ENCODE measurements at places on chromosomes 11 and 22.
A peak's percentile ranks its signal among the peaks of the same experiment; 100 is the strongest.

DNA sequence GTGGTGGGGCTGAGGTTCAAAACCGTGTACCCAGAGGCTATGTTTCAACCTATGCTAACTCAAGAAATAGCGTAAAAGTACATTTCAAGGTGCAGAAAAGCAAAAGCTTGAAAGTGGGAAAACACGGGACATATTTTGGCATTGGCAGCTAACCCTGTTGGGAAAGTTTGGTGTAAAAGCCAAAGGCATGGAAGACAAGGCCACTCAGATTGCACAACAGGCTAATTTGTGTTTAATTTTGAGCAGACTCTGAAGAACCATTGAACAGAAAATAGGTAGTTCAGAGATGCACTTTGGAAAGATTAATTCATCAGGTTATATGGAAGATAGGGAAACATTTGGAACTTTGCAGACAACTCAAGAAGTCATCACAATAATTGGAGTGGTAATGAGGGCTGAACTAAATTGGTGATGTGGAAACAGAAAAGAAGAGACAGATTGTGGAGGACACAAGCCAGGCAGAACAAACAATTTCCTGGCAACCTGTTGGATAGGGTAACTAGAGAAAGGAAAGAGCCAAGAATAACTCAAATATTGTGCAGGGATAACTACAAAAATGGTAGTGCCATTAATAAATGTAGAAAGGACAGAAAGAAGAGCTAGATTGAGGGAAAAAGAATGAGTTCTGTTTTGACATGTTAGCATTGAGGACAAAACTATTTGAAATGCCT lies 140.5 kb upstream of the PGR start:
- DNase-seq = no peak

GRCh38 chr11:64971421-64972233 lies at the start of gene MAJIN:
Gene MAJIN (minus strand): TSS chr11:64972108. CDS start chr11:64959405, 12,703 bp downstream.
- peak; percentile 36 for DNase-seq

GRCh38 chr11:12693479-12694182 lies 19.4 kb downstream of the TEAD1 start:
- peak; percentile 5 for DNase-seq

DNA sequence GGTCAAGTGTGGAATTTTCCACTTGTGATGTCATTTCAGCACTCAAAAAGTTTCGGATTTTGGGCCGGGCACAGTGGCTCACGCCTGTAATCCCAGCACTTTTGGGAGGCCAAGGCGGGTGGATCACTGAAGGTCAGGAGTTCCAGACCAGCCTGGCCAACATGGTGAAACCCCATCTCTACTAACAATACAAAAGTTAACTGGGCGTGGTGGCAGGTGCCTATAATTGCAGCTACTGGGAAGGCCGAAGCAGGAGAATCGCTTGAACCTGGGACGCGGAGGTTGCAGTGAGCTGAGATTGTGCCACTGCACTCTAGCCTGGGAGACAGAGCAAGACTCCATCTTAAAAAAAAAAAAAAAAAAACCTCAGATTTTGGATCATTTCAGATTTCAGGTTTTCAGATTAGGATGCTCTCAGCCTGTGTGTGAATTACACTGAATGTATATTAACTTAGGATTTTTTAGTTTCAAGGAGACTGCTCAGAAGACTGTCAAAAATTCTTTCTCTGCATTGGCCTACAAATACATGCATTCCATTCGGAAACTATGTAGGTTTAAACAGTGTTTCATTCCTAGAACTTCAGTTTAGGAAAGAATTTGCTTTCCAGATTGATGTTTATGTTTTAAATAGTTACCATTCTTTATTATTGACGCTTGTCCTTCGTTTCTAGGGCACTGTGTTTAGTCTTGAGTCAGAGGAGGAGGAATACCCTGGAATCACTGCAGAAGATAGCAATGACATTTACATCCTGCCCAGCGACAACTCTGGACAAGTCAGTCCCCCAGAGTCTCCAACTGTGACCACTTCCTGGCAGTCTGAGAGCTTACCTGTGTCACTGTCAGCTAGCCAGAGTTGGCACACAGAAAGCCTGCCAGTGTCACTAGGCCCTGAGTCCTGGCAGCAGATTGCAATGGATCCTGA lies 48.0 kb downstream of the BID start:
- DNase-seq = no peak

DNA sequence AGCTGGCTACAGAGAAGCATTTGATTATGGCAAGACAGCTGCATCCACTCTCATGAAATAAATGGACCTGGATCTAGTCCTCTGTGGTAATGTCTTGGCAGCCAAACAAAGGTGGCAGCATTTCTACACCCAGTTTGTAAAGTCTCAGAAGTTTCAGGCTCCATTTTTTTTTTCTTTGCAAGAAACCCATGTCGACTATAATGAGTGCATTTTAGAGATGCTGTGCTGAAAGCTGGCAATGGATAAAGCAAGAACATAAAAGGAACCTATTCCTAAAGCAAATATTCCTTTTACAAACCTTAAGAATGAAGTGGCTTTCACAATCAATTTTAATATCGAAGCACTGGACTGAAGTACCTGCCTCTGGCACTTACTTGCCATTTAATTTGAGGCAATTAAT lies 33.5 kb downstream of the THAP12 start:
- no peak for DNase-seq

GRCh38 chr11:112249871-112250610 lies 10.6 kb downstream of the PLET1 start:
- DNase-seq = no peak

GRCh38 chr11:86755146-86755545 lies 45.2 kb upstream of the PRSS23 start:
- DNase-seq = no peak

- DNase-seq = no peak
These were observed 297.9 kb upstream of the C11orf87 start for GRCh38 chr11:109123816-109124787.

- DNase-seq = no peak
These were observed 32.4 kb downstream of the MYH9 start for GRCh38 chr22:36355362-36355761.

- no peak for DNase-seq
These were observed 229.5 kb downstream of the AASDHPPT start for GRCh38 chr11:106306942-106307341.

GRCh38 chr11:45146072-45147016 lies at the start of gene PRDM11:
Gene PRDM11 (plus strand): TSS chr11:45146639. CDS start chr11:45181767, 35,128 bp downstream.
- no peak for DNase-seq

DNA sequence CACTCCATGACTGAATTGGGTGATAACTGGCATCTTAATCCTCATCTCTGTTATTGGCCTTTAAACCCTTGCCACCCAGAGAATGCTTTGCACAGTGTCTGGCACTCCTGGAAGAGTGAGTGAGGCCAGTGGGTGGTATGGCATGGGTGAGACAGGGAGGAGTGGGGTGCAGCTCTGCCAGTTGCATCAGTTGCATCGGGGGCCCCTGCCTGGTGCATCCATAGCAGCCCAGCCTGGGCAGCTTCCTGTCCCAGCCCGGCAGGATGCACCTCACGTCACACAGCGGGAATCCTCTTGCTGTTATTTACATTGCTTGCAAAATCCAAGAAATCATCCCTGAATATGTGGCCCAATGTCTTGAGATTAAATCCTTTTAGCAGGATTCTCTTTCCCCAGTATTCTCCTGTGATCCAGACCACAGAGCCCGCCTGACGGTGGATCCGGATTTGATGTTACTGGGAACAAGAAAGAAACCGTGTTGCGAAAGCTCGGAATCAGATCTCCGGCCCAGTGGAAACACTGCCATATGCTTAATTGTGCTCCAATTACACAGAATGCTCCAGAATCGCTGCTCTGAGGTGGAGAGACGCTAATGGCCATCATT lies 37.6 kb upstream of the MN1 start:
- no peak for DNase-seq

- DNase-seq = no peak
These were observed 36.3 kb upstream of the SOX6 start for GRCh38 chr11:16392616-16393015.

- no peak for DNase-seq
These were observed 51.5 kb downstream of the ALG9 start for GRCh38 chr11:111819829-111820237.

DNA sequence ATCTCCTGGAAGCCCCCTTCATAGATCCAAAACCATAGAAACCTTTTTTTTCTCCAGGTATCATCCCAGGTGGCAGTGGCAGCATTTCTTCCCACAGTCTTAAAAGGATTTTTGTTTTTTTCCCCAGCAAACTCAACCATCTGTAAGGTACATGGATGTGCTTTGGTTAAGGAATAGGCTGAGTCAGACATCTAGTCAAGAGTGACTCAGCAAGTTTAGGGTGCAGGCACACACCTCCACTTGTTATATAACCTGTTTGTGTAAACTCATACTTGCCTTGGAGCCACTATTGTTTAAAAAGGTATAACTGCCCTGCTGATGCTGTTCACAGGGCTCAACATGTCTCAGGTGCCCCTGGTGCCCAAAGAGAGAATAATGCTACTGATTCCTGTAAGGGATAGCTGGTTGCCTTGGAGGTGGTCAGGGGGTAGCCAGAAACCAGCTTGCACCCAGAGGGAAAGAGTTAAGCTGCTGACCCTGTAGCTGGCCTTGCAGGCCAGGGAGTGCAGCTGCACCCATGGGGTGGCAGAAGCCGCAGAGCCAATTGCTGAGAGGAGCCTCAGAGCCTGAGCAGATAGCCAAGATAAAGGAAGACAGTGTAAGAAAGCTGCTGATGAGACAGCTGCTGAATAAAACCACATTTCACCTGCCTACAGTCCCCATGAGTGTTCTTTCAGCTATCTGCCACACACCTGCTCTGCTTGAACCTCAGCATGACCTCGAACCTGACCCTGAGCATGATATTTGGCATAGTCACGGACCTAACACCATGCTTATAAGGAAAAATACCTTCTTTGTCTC lies 1726.1 kb upstream of the RAG2 start:
- DNase-seq = no peak

GRCh38 chr11:132704781-132705375 lies 827.4 kb downstream of the OPCML start:
- DNase-seq = no peak

DNA sequence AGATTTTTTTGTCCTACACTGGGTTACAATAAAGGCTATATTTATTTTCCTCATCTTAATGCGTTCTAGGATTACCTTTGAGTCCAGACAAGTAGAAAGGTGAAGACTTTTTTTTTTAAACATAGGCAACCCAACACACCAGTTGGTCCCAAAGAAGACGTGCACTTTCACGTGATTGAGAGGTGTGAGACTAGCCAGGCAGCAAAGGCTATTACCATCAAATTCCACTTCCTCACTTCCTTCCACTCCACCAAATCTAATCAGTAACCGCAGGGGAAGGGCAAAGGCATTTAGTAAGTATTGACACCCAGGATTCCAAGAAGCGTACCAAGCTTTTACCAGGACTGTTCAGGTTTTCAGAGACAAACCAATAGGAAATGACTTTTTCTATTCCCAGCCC lies 109.3 kb downstream of the APIP start:
- no peak for DNase-seq

DNA sequence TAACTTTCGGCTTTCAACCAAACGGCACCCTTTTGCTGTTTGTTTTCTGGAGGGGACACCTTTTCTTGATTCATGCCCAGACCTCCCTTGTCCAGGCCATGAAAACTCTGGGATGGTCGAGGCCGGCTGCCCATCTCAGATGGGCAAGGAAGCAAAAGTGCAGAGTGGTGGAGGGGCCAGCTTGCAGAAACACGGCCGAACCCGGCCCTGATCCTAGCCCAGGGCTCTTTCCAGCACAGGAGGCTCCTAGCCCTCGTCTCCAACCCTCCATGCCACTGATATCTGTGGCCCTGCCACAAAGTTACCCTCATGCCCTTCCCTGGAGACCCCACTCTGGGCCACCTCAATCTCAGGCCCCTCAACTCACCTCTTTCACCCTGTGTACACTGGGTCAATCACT lies 18.9 kb upstream of the SLC22A12 start:
- no peak for DNase-seq

DNA sequence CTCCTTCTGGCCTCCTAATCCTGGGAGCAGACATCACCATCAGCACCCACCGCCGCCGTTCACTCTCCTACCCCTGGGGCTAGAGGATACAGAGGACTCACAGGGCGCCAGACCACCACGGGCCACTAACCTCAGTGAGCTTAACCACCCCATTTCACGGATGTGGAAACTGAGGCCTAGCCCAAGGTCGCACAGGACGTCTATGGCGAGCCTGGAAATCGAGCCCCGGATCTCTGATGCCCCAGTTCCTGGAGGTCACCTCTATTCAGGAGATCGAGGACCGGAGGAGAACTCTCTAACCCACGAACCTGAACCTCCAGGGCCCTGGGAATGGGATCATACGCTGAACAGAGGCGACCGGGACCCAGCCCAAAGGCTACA lies 349 bp downstream of the TIMM10 start:
- no peak for DNase-seq
